ENCODE measurements at places on chromosomes 7 and 10.

DNA sequence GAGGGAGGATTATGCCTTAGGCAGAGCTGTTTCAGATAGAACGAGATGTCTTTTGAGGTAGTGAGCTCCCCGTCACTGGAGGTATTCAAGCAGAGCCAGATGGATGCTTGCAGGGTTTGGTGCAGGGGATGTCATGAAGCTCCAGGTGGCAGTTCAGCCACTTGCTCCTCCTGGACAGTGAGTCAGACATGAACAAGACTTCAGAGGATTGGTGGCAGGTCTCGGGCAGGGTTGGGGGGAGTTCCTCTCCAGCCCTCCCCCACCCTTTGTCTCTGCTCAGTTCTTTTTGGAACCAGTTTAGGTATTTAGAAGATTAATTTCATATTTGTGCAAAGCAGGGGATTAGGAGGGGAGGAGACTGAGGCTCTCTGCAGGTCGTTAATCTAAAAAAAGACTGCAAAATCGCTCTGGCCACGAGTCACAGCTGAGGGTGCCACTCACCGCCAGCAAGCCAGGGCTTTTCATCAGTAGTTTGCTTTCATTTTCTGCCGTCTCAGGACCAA, 21.5 kb upstream of the MYL10 start:
- no peak for DNase-seq

DNA sequence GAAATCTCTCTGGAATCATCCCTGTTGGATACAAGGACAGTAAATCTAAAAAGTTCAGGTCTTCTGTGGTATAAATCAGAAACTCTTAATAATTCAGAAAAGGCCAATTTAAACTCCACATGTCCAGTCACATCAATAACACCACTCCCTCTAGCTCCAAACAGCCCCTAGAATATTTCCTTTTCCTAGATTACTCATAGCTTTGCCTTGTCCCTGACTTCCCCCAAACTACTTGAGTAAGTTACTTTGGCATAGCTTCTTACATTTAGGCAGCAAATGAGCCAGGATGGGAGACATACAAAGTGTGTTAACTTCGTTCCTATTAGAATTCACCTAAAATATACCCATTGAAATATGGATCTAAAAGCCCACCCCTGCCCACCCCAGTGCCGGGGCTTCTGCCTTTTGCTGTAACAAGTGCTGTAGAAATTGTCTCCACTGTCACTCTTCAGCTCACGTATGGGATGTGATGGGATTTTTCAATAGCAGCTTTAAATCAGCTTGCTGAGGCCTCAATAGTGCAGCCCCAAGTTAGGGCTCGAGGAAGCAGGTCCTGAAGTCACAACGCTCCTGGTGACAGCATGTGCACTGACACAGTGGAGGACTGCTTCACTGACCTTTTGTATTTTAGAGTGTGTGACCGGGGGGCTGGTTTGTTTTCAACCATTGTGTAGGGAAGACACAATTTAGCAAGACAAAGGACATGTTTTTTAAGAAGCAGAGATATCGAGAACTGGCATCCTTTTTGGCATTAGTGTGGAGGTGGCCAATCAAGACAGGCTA, 218.2 kb upstream of the KMT2E start:
- DNase-seq: peak; percentile 22

- no peak for DNase-seq
These were observed 65.2 kb upstream of the OGDHL start for GRCh38 chr10:49827297-49827696.

DNA sequence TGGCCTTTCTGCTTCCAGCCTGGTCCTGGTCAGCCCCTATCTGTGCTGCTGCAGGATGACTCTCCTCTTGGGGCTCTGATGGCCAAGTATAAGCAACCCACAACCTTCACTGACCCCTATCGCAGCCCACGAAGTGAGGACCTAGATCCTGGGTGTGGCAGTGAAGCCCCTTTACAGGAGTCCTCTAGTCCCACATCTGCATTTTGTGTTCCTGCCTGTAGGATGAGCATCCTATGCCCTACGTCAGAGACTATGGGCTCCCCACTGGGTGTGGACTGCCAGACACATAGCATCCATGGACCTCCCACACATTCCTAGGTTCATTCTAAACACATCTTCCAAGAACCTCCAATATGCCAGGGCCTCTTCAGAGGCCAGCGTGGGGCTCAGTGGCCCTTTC, 29.0 kb downstream of the ARHGAP22 start:
- DNase-seq: no peak

- no peak for DNase-seq
These were observed 93.6 kb upstream of the RSU1 start for GRCh38 chr10:16910793-16911164.

DNA sequence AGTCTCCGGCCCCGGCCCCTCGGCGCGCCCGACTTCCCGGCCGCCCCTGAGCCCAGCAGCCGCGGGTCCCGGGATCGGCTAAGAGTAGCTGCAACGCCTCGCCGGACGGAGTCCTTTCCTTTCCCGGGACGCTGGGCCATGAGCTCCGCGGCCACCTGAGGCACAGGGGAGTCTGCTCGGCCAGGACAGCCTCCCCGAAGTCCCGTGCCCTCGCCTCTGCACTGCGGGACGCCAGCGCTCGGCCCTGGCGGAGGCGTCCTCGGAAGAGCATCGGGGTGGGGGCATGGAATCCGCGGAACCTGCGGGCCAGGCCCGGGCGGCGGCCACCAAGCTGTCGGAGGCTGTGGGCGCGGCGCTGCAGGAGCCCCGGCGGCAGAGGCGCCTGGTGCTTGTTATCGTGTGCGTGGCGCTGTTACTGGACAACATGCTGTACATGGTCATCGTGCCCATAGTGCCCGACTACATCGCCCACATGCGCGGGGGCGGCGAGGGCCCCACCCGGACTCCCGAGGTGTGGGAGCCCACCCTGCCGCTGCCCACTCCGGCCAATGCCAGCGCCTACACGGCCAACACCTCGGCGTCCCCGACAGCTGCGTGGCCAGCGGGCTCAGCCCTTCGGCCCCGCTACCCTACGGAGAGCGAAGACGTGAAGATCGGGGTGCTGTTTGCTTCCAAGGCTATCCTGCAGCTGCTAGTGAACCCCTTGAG, 502 bp downstream of the SLC18A3 start:
- no peak for DNase-seq

DNA sequence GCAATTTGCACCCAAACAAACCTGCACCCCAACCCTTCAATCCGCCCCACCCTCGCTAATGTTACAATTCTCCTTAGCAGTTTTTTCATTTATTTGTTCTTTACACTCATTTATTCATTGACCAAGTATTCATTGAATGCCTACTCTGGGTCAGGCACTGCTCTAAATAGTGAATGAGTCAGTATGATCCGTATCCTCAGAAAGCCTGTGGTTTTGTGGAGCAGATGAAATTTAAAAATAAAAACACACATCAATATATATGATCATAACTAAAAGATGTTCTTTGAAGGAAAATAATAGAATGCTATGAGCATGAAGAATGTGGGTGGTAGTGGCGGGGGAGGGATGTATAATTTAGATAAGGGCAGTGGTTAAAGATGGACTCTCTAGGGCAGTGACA, 13.3 kb downstream of the IFIT5 start:
- peak; percentile 57 for DNase-seq

DNA sequence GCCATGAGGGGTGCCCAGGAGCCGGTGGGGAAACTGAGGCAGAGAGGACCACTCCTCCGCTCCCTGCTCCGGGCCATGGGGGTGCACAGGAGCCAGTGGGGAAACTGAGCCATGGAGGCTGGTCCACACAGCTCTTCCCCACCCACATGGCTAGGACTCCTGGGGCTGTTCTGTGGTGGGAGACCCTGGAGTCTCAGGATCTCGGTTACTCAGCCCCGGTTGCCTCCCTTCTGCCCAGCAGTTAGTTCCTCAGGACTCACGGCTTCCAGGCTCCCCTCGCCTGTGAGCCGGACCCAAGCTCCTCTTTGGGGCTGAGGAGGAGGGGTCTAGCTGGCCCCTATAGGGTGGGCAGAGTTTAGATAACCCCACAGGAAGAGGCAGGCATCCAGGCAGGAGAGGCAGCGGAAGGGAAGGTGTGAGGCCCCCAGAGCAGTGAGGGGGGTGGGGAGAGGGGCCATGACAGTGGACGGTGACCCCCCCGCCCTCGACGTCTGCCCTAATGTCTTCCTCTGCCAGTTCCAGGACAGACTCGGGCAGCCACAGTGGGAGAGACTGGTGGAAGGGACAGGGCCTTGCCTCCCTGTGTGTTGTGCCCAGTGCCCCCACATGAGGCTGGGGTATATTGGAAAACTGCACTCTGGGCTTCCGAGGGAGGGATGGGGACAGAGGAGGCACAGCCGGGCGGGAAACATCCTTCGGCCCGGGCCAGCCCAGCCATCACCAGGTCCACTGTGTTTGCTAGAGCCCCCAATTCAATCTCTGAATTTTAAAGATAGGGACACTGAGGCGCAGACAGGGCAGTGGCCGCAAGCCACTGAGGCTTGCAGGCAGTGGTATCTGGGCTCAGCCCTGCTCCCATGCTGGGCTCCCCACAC, 4.3 kb downstream of the ELFN1 start:
- no peak for DNase-seq

GRCh38 chr10:90218846-90219245, 517.5 kb downstream of the KIF20B start:
- no peak for DNase-seq

All from stromal cell of bone marrow (primary cell).